ENCODE measurements at places on chromosomes 12 and 14.

GRCh38 chr12:24649634-24650033, 299.3 kb downstream of the BCAT1 start:
- DNase-seq, result no peak

- DNase-seq, result no peak
Observed at GRCh38 chr12:86261578-86261977, 5.4 kb upstream of the MGAT4C start.

- DNase-seq, result no peak
Observed at GRCh38 chr14:65065719-65066118, 36.6 kb downstream of the MAX start.

- DNase-seq, result no peak
Observed at GRCh38 chr14:44446965-44447364, 60.1 kb downstream of the FSCB start.

- DNase-seq, result no peak
Observed at GRCh38 chr12:95611676-95612309, 60.5 kb upstream of the USP44 start.

DNA sequence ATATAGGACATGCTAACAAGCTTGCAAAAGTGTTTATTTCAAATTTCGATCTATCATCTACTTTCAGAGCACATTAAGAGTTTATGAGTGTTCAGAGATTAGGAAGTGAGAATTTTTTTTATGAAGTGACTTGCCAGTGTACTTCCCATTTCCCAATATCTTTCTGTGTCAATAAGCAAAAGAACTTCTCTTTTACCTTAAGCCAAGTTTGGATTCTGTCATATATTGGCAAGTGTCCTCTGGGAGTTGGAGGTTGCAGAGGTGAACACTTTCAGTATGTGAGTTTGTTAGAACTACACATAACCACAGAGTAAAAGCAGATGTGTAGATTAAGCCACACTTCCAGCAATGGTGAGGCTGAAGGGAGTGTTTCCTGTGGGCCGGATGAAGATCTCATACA, 16.6 kb upstream of the KLRF1 start:
- DNase-seq, result no peak

DNA sequence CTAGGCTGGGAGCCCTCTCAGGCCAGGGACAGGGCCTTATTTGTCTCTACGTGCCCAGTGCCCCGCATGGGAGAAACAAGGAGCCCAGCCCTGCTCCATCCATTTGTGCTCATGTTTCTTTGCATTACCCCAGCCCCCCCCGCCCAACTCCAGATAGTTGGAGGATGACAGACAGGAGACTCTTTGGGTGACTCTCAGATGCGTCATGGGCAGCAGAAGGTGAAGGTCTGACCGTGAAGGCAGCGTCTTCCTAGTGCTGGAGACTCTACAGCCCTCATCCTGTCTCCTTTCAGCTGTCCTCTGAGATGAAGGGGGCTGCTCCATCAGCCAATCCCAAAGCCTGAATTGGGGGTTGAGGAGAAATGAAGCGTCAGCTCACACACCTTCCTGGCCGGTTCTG, 283 bp upstream of the PSMB11 start:
- no peak for DNase-seq

DNA sequence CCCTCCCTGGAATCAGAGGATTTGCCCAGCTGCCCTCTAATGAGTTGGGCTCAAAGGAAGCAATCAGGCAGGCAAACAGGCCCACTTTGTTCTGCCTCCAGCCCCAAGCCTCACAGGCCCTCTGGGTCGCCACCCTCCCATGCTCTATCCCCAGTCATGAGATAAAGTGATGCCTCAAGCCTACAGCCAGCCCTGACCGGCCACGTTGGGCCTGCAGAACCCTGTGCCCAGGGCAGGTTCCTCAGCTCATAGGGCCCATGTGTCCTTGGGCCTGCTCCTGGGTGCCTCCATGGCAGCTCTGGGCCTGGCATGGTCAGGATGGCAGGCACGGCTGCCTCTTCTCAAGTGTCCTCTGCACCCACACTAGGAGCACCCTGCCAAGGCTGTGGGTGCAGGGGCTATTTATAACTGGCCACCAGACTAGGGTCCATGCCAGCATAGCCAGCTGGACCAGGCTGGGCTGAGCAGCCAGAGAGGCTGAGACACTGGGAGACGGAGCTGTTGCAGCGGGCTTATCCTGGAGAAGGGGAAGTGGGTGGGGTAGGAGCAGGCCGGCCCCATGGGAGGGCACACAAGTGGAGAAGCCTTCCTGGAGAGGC, 20.2 kb downstream of the HDAC7 start:
- no peak for DNase-seq

DNA sequence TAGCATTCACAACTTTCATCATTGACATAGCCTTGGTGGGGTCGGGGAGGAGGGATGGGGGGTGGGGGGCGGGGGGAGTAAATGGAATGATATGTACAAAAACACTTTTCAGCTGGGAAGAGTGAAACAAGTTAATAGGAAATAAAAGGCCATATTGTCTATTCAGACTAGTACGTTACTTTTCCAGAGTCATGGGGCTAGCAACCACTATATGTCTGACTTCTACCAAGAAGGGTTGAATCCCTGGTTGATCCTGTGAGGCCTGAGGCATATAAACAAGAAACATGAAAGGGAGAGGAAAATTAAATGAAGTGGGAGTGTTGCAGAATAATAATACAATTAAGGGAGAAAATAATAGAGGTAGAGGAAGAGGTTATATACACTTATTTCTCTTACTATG, 225.5 kb downstream of the ERC1 start:
- no peak for DNase-seq

DNA sequence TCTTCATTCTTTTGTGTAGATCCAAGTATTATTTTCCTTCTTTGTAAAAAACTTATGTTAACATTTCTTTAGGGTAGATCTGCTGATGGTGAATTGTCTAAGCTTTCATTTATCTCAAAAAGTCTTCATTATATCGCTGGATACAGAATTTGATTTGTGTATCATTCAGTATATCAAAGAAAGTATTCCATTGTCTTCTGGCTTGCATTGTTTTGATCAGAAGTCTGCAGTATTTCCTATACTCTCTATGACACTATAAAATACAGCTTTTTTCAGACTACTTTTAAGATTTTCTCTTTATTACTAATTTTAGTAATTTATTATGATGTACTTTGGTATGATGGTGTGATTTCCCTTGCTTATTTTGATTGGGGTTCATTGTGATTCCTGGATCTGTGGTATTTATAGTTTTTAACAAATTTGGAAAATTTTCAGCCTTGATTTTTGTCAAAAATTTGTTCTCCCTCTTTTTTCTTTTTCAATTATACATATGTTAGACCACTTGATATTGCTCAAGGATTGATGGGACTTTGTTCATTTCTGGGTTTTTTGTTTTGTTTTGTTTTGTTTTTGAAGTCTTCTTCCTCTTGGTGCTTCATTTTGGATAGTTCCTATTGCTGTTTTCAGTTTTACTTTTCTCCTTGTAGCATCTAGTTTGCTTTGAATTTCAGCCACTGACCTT, 176.5 kb downstream of the ZFP36L1 start:
- no peak for DNase-seq

GRCh38 chr14:104706733-104707607, 17.1 kb upstream of the ADSS1 start:
- no peak for DNase-seq

DNA sequence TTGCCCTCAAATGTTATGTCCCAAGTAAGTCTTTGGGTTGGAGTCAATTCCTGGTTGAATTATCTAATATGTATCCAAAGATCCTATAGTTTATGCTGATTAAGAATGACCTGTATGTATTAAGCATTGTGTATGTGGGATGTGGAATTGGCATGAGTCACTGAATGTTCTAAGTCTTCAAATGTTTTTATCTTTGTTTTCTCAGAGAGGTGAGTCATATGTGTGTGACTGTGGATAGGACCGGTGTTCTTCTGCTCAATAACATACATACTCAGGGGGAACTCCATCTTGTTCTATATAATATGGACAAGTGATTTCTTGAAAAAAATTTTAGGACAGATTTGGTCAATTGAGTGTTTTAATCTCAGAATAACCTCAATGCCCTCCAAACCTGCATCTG, 57.9 kb downstream of the NAV3 start:
- DNase-seq, result peak; percentile 18

DNA sequence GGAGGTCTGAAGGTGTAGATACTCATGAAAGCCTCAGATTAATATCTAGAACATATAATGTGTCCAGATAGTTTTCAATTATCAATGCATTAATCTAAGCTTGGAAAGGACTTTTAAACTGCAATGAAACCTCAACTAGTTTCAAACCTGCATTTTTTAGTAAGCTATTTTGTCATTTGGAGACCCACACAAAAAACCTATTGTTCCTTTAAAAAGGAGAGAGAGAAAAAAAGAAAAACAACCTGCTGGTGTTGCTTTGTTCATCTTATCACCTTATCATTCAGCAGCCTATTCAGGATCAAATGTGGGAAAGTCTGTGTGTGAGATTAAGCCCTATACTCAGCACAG, 215.7 kb upstream of the PLEKHG7 start:
- no peak for DNase-seq

- DNase-seq, result no peak
Observed at GRCh38 chr12:34286934-34287333, 264.6 kb downstream of the ALG10 start.

DNA sequence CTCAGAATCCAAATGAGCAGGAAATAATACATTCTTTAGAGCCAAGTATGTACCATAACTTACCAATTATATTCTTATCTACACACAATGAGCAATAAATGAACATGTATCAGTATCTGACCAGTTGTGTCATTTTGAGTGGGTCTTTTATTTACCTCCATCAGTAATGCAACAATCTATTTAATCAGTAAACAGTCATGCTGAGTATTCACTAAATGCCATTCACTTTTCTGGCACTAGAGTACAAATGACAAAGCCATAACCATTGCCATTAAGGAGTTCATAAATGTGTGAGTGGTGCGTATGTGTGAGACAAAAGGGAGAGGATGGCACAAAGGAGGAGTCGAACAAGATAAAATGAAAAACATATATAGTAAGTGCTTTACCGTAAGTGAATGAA, 1.5 kb upstream of the STRAP start:
- DNase-seq, result no peak

- DNase-seq, result peak; percentile 89
Observed at GRCh38 chr14:36091096-36091495, 85.4 kb downstream of the PTCSC3 start.

DNA sequence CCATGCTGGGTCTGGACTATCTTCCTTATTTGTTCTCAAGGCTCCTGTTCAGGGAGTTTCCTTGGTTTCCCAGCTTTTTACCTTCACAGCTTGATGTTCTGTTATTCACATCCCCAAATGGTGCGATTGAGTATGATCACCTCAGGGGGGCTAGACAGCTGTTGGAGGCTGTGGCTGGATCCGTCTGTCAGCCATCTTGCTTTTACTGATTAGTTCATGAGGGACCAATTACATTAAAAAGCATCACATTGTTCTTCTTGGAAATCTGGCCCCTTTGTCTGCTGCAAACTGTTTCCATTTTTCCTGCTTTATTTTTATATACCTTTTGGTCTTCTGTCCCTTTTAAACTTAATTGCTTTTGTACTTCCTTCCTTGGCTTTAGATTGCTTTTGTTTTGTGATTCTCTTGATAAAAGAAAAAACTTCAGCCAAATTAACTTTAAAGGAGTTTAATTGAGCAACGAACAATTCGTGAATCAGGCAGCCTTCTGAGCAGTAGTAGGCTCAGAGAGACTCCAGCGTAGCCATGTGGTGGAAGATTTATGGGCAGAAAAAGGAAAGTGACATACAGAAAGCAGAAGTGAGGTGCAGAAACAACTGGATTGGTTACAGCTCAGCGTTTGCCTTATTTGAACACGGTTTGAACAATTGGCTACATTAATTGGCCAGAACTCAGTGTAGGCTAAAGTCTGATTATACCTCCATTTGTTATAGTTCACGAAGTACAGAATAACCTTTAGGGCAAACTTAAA, 208.7 kb downstream of the AEBP2 start:
- DNase-seq, result no peak

GRCh38 chr14:65159281-65160062, 57.2 kb upstream of the MAX start:
- DNase-seq, result no peak

GRCh38 chr14:61525293-61526011, 169.9 kb upstream of the HIF1A start:
- DNase-seq, result peak; percentile 88

- DNase-seq, result peak; percentile 28
Observed at GRCh38 chr12:1830981-1831963, 10.9 kb downstream of the LRTM2 start.

DNA sequence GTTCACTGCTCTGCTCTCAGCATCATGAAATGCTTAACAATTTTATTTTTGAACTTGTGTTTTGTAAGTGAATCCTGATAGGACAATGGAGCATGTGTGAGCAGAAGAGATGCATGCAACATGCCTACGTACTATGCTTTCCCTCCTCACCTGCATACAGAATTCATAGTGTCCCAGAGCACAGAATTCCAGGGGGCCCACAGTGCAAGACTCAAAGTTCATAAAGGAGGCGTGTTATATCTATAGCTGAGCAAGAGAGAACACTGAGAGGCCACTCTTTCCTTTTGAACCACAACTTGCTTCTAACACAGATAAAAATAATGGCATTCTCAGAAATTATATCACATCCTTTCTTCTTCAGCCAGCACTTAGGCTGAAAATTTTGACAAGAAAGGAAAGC, 28.8 kb downstream of the BHLHE41 start:
- DNase-seq, result no peak

GRCh38 chr14:99733211-99733539, 49.1 kb downstream of the CYP46A1 start:
- no peak for DNase-seq

DNA sequence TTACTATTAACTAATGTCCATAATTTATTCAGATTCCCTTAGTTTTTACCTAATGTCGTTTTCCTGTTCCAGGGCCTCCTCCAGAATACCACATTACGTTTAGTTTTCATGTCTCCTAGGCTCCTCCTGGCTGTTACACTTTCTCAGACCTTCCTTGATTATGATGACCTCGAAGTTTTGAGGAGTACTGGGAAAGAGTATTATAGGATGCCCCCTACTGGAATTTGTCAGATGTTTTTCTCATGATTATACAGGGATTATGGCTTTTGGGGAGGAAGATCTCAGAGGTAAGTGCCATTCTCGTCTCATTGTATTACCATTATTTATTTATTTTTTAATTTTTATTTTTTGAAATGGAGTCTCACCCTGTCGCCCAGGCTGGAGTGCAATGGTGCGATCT, 17.7 kb upstream of the C1S start:
- peak; percentile 69 for DNase-seq

- DNase-seq, result no peak
Observed at GRCh38 chr14:59831121-59831730, 39.4 kb downstream of the RTN1 start.

Data from A549 (cell line).